ENCODE measurements at places on chromosomes 1 and 21.

- no peak for DNase-seq
These were observed 22.1 kb upstream of the DISP1 start for GRCh38 chr1:222792744-222793143.

DNA sequence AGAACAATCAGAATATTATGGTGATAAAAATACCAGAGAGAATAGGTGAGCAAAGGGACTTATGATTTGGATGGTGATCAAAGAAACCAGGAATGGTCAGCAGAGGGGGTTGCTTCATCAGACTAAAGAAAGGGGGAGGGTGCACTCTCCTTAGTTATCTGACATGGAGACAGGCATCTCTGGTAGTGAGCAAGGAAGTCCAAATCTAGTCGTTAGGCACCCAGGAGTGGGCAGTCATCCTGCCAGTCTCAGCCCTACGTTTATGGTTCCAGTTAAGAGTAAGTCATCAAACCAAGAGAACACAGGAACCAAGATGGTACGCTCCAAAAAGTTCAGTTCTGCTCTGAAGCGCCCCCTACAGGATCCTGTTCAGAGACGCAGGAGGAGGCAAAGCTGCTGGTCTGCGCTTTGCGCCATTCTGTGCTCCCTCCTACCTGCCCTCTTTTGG lies 28.6 kb downstream of the EBNA1BP2 start:
- DNase-seq, result no peak

- no peak for DNase-seq
These were observed 10.3 kb upstream of the EVI5 start for GRCh38 chr1:92795166-92795565.

DNA sequence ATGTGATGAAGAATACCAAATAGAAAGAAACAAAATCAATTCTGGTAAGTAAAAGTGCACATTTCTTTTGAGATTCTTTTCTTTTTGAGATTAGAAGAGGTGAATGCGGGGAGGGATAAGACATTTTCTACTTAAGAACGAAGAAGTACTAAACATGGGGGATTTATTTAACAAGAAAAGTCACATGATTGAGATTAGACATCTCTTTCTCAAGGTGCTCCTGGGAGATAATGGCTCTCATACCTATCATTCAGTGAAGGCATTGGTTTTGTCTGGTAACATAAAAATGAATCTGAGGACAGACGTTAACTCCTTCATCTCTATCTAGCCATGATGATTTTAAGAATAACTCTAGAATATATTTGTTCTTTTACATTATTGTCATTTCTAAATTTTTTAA lies 147.9 kb upstream of the SAMSN1 start:
- DNase-seq, result no peak

DNA sequence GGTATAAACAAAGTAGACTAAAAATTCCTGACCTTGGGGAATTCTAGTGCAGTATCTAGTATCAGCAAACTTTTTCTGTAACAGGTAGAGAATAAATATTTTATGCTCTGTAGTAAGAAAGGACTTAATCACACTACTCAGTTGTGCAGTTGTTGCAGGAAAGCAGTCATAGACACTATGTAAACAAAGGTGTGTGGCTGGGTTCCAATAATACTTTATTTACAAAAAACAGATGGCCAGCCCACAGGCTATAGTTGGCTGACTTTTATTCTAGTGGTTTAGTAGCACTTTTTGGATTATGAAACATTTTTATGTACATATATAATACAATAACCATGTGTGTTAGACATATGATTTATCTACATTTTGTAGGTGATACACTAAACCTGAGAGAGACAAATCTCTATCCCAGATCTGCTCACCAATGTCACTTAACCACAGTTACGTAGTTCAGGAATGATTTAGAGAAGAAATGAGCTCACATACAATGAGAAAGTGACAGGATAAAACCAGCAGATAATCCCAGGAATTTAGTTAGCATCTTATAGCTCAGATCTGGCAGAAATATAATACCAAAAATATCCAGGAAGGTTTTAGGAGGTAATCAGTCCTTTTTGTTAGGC lies 56.1 kb downstream of the MIER1 start:
- DNase-seq, result no peak

DNA sequence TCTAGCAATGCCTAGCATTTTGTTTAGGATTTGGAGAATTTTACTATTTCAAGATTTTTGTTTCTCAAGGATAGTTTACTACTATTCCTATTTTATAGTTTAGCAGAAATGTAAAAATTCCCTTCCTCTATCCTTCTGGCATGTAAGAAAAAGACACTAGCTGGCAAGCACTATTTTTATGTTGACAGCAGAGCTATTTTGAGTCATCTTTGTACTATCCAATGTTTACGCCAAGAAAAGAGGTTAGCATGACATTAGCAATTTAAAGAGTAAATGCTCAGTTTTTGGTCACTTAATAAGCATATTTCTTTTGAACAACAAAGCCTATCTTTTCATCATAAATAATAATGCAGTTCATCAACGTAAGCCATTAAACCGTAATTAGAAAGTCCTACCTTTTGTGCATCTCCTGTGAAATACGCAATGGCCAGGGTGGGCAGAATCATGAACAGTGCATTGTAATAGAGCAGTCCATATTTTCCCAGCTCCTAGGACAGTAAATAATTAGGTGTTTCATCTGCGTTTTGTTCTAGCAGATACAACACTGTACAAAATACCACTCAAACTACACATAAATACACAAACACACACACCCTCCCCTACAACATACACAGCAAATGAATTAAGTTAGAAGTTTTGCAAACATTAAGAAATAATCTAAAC lies 12.0 kb downstream of the SLC35D1 start:
- DNase-seq, result no peak

DNA sequence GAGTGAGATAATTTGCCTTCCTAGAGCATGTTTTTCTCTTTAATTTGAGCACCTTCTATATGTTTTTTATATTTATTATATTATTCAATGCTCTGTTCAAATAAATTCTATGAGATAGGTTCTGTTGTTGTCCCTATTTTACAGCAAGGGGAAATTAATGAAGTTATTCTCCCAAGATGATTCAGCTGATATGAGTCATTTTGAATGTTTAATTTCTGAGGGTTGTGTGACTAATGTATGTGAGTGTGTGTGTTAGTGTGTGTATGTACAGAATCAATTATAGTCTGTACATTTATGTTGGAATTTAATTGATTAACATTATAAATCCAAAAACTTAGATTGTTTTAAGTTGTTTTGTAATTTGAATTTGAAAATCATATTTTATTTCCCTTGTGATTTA lies 1536.7 kb upstream of the B3GALT2 start:
- no peak for DNase-seq

GRCh38 chr1:173122958-173123852 lies 72.5 kb upstream of the TNFSF18 start:
- no peak for DNase-seq

- no peak for DNase-seq
These were observed 137.7 kb upstream of the SMYD2 start for GRCh38 chr1:214143006-214143992.

Measured in effector memory CD8-positive, alpha-beta T cell (primary cell).